Glutamatergic neuron (in vitro differentiated cells): ENCODE measurements at places on chromosomes 11 and 22.
A peak's percentile ranks its signal among the peaks of the same experiment; 100 is the strongest.

GRCh38 chr11:85431319-85431718 is 195.8 kb downstream of the DLG2 start:
- no peak overlapping the region for H3K4me3 ChIP-seq
- no peak overlapping the region for H3K27ac ChIP-seq
- peak; percentile 34 for DNase-seq
- H3K4me1 ChIP-seq = peaks cover 2% of the 10 kb centered on the region
- no peaks in the 10 kb centered on the region for H3K27me3 ChIP-seq
- no peaks in the 10 kb centered on the region for H3K36me3 ChIP-seq

- H3K4me1 ChIP-seq = no peaks in the 10 kb centered on the region
- no peaks in the 10 kb centered on the region for H3K27me3 ChIP-seq
Observed at GRCh38 chr11:58451585-58451984, 9.5 kb upstream of the OR5B12 start.

DNA sequence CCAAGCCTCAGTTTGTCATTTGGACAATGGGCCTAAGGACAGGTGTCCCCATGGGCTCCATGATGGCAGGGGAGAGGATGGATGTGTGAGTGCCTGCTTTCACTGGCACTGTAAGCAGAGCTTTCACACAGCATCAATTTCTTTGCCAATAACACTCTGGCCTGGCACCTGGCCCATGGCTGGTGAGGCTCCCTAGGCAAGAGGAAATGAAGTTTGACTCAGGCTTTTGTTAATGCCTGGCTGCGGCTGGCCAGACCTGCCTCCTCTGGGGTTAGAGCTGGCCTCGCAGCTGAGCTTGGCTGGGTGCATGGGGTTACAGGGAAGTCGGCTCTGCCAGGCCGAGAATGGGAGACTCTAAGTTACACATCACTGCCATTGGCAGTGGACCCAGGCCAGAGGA is 30.0 kb upstream of the SEZ6L start:
- DNase-seq = no peak
- H3K27ac ChIP-seq = no peak overlapping the region
- no peaks in the 10 kb centered on the region for H3K36me3 ChIP-seq
- peaks cover 2% of the 10 kb centered on the region for H3K27me3 ChIP-seq

GRCh38 chr22:29816128-29816527 is 21.9 kb downstream of the ASCC2 start:
- peak overlapping the region; percentile 75 for H3K27ac ChIP-seq
- peak; percentile 22 for DNase-seq
- peaks cover 27% of the 10 kb centered on the region for H3K4me1 ChIP-seq
- peaks cover 8% of the 10 kb centered on the region for H3K27me3 ChIP-seq

DNA sequence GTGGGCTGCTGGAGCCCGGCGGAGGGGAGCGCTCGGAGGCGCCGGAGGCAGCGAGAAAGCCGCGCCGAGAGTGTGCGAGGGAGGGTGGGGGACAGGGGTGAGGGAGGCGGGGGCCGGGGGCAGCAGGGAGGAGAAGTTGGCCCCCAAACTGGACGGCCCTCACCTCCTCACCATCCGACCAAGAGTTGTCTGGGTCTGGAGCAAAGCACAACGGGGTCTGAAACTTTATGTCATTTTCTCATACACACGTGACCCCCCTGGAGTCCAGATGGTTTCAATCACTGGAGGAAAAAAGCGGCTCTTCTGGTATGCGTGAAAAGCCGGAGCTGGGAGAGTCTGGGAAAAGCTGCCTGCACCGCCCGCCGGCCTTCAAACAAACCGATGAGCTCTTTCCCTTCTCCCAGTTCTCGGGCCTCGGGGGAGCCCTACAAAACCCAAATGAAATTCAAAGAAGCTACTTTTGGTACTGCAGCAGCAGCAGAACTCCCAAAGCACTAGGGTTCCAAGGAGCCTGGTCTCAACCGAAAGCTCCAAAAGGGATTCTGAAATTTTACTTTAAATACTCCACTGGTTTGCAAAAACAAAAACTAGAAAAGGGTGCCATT is 39.7 kb upstream of the AKIP1 start:
- H3K4me3 ChIP-seq = peak overlapping the region; percentile 83
- DNase-seq = peak; percentile 45
- no peaks in the 10 kb centered on the region for H3K36me3 ChIP-seq
- peak overlapping the region; percentile 38 for H3K27ac ChIP-seq
- peaks cover 2% of the 10 kb centered on the region for H3K27me3 ChIP-seq

GRCh38 chr11:112831969-112832766 is 129.1 kb upstream of the NCAM1 start:
- no peak overlapping the region for H3K27ac ChIP-seq
- peaks cover 19% of the 10 kb centered on the region for H3K4me1 ChIP-seq

DNA sequence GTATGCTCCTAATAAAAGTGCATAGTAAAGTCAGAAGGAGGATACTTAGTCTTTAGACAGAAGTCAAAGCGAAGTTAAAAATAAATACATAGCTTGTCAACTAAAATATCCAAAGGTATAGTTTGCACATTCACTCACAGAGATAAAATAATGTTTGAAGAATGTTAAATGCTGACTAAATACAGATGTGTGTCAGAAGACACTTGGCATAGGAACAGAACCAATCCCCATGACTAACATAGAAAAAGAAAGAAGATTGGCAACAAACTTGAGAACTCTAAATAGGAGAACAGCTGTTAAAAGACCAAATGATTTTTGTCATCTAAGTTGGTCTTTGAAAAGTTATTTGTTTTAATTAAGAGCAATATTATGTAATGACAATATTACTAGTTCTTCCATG is 1172.1 kb upstream of the RAG2 start:
- DNase-seq = no peak
- H3K27me3 ChIP-seq = no peaks in the 10 kb centered on the region
- H3K4me1 ChIP-seq = no peaks in the 10 kb centered on the region

GRCh38 chr22:23841736-23842445 is 3.1 kb upstream of the DERL3 start:
- peaks cover 8% of the 10 kb centered on the region for H3K4me1 ChIP-seq
- DNase-seq = no peak
- peaks cover 15% of the 10 kb centered on the region for H3K27me3 ChIP-seq

GRCh38 chr11:94678236-94678635 is 89.9 kb upstream of the AMOTL1 start:
- no peak overlapping the region for H3K27ac ChIP-seq
- H3K27me3 ChIP-seq = no peaks in the 10 kb centered on the region
- no peaks in the 10 kb centered on the region for H3K4me1 ChIP-seq
- DNase-seq = no peak
- H3K4me3 ChIP-seq = no peak overlapping the region

GRCh38 chr11:77106321-77106720 is 3.7 kb downstream of the OMP start:
- DNase-seq = no peak
- no peak overlapping the region for H3K4me3 ChIP-seq

DNA sequence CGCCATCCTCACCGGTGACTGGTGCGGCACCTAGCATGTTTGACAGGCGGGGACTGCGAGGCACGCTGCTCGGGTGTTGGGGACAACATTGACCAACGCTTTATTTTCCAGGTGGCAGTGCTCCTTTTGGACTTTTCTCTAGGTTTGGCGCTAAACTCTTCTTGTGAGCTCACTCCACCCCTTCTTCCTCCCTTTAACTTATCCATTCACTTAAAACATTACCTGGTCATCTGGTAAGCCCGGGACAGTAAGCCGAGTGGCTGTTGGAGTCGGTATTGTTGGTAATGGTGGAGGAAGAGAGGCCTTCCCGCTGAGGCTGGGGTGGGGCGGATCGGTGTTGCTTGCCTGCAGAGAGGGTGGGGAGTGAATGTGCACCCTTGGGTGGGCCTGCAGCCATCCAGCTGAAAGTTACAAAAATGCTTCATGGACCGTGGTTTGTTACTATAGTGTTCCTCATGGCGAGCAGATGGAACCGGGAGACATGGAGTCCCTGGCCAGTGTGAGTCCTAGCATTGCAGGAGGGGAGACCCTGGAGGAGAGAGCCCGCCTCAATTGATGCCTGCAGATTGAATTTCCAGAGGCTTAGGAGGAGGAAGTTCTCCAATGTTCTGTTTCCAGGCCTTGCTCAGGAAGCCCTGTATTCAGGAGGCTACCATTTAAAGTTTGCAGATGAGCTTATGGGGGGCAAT is 1.1 kb downstream of the NEAT1 start:
- H3K27ac ChIP-seq = peak overlapping the region; percentile 98
- H3K27me3 ChIP-seq = peaks cover 15% of the 10 kb centered on the region
- H3K36me3 ChIP-seq = peaks cover 4% of the 10 kb centered on the region
- H3K4me3 ChIP-seq = peak overlapping the region; percentile 87
- no peak for DNase-seq
